ENCODE measurements at places on chromosomes 1 and 21. TPM values are rescaled to one million over a fixed set of nuclear protein-coding genes. Genes with fewer than 3 reads are reported as not detected.

DNA sequence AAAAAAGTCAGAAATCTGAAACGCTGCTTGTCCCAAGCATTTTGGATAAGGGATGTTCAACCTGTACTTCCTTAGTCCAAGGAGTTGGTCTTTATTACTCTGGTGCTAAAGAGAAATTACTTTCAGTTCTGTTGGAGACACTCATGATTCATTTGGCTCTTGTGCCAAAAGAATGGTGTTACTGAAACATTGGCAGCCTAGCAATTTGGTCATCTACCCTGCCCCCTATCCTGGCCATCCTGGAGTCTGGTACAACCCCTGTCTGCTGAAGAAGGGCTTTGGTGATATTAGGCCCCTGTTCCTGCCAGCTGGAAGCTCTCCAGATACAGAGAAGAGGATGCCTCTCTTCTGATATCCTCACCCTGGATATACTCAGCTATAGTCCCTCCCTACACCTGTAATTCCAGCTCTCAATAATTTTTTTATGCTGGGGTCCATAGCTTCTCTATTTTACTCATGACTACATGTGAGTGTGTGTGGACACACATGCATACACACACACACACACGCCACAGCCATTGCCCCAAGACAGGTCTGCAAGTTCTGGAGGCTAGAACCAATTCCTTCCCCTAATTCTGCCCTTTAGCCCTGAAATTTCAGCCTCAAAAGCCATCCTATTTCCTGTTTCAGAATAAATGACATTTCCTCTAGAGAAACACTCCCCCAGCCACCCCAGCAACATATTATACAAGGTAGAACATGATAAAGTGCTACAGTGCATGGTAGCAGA, 40.0 kb downstream of the LHX8 start:
- DNase-seq: no peak

DNA sequence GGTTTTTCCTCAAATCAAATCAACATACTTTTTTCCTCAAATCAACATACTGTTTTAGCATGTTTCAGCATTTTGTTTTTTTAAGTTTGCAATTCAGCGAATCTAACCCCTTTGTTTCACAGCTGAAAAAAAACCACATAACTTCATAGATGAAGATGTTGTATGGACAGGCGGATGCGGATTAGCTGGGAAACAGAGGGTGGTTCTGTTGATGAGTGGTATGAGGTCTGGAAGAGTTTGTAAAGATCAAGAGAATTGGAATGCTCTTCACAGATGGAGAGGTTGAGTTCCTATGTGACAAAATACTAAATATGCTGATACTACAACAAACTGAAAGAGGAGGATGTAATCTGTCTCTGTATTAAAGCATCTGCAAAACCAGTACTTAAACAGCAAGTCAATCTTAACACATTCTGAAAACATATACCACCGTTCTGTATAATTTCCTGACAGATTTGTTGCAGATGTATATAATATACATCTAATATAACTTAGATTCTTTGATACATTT, 10.6 kb upstream of the LEPR start:
- DNase-seq: no peak

GRCh38 chr21:29312981-29313380, 14.3 kb downstream of the BACH1 start:
- DNase-seq: no peak

DNA sequence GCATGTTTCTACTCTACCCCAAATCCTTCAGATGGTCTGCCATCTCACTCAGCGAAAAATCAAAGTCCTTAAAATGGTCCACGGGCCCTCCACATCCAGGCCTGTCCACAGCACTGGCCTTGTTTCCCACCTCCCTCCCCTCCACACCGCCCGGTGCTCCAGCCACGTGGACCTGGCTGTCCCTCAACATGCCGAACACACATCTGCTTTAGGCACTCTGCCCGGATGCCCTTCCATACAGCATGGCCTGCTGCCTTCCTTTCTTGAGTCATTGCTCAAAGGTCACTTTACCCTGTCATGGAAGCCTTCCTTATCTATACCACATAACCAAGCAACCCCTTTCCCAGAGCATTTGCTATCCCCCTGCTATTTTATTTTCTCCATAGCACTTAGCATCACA, 143.0 kb downstream of the DNM3 start:
- peak; percentile 59 for DNase-seq

DNA sequence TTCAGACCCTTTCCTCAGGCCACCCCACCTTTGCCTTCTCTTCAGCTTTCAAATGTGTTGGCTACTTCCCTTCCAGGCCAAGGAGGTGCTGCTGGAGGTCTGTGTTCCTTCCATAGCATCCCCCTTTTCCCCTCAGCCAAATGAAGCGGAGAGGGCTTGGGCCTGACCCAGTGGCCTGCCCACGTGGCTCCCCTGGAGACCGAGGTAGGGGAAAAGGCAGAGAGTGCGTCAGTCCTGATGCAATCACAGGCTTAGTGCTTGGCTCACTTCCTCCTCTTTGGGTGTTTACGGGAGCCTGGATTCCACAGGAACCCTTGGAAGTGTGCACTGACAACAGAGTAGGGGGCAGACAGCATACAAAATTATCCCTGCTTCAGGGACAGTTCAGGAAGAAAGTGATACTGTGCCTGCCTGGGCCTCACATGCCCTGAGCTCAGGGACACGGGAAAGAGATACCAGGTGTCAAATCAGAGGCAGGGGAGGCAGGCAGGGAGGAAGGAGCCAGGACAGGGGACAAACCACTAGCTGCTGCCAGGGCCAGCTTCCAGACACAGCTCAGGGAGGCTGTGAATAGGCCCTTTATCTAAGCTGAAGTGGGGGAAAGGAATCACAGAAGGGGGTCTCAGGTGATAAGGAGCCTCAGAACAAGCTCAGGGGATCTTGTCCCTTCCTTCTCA, 16.6 kb upstream of the PTP4A2 start:
- DNase-seq: peak; percentile 72

GRCh38 chr1:236753964-236754363, 41.1 kb upstream of the MTR start:
- no peak for DNase-seq

Gene AXDND1
- 7.3 TPM for polyA plus RNA-seq

Gene ADAM30
- not detected for polyA plus RNA-seq

Gene TGFB2
- 0.49 TPM for polyA plus RNA-seq

Gene FAM177B
- polyA plus RNA-seq: 3.8 TPM

Gene S100A3
- not detected for polyA plus RNA-seq

Measured in small intestine (tissue), 16 donors.